ENCODE measurements at places on chromosomes 2 and 18.

- DNase-seq = no peak
Observed at GRCh38 chr2:140542627-140543026, 1588.2 kb downstream of the LRP1B start.

DNA sequence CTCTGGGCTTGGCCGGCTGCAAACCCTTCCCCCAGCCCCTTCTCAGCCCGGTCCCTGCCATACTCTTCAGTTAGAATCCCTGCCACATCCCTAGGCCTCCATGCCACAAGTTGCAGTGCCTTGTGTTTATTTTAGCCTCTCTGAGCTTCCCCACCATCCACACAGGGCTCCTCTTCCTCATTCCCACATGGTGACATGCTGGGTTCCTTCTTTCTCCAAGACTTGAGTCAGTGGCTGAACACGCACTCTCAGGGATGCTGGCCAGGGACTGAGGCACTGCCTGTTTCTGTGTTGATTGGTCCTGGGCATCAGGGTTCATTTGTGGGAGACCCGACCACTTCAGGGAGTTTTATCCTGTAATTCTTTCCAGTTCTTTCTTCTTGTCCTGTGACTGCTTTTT lies 56.3 kb downstream of the KCNS3 start:
- DNase-seq = no peak

DNA sequence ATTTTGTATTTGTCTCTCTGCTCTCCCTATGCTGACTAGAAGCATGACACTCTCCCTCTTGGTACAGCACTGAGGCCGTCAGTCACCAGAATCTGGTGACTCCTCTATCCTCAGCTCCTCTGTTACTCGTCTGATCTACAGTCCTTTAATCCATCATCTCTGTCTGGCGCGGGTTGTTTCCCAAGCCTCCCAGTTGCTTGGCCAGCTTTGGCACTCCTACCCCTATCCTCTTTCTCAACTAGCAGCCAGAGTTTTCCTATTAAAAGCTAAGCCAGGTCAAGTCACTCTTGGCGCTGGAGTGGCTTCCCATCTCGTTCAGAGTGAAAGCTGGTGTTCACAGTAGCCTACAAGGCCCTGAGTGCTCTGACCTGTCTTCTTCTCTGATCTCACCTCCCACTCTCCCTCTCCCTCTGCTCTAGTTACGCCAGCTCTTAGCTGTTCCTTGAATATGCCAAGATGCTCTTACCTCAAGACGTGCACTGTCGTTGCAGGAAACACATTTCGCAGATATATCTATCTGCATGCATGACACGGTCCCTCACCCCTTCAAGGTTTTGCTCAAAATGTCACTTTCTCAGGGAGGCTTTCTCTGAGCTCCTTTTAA lies 41.8 kb upstream of the PSME4 start:
- no peak for DNase-seq

- no peak for DNase-seq
Observed at GRCh38 chr2:190454795-190455194, 46.6 kb downstream of the MFSD6 start.

DNA sequence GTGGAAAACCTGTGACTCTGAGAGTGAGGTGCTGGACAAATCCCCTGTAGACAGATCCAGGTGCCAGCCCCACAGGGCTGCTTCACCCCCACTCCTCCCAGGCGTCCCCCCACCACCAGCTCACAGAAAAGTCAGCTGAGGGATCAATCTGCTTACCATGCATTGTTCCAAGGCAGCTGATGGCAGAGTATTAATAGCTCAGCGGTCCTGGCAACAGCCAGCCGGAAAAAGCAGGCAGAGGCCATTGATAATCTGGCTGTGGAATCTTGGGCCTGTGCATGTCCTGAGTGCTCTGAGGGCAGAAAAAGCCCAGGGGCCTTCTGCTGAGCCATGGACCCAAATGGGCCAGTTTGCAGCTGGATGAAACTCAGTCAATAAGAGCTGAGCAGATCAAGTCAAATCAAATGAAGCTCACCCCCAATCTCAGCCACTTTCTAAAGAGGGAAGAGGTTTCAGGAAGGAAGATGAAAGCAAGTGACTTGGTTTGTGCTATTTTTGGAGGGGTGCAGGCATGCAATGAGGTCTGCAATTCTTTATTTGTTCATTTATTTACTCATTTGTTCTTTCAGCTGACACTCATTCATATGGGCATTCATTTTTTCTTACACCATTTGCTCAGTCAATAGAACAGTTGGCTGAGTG lies 63.4 kb downstream of the GYPC start:
- no peak for DNase-seq
